Muscle of leg (tissue), 16 donors: ENCODE measurements at places on chromosomes 6 and 20. TPM values are rescaled to one million over a fixed set of nuclear protein-coding genes. Genes with fewer than 3 reads are reported as not detected.
A peak's percentile ranks its signal among the peaks of the same experiment; 100 is the strongest.

- no peak overlapping the region for H3K27ac ChIP-seq
- H3K4me1 ChIP-seq, result no peaks in the 10 kb centered on the region
- no peaks in the 10 kb centered on the region for H3K36me3 ChIP-seq
- no peaks in the 10 kb centered on the region for H3K27me3 ChIP-seq
- no peak for DNase-seq
Observed at GRCh38 chr6:62013719-62014118, 272.3 kb downstream of the KHDRBS2 start.

DNA sequence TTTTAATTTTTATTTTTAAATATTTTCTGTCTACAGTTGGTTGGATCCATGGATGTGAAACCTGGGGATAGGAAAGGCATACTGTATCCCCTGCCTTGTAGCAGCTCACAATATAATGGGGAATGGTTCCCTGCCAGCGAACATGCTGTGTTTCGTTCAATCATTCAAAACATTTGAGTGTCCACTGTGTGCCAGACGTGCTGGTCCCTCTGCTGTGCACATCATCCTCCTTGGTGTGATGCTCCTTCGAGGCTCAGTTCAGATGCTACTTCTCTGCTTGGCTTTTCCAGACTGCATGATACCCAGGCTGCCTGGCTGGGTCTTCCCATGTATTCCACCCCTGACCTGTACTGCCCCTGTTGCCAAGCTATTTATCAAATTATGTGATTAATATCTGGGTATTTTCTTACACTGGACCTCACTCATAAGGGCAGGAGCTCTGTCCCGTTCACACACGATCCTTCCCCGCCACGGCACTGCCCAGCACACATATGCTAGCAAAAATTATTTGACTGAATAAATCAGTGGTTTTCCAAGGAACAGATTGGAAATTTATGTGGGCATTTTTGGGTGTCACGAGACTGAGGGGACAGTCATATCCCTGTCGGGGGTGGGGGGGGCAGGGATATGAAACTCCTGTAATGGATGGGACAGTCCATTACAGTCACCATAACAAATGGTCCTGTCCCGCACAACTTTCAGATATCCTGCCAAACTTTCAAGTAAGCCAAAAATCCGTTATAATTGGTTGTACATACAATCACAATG, 4.9 kb downstream of the SDCBP2 start:
- H3K4me3 ChIP-seq, result no peak overlapping the region
- H3K4me1 ChIP-seq, result peaks cover 32% of the 10 kb centered on the region
- H3K36me3 ChIP-seq, result peaks cover 2% of the 10 kb centered on the region
- no peaks in the 10 kb centered on the region for H3K27me3 ChIP-seq
- no peak for DNase-seq

DNA sequence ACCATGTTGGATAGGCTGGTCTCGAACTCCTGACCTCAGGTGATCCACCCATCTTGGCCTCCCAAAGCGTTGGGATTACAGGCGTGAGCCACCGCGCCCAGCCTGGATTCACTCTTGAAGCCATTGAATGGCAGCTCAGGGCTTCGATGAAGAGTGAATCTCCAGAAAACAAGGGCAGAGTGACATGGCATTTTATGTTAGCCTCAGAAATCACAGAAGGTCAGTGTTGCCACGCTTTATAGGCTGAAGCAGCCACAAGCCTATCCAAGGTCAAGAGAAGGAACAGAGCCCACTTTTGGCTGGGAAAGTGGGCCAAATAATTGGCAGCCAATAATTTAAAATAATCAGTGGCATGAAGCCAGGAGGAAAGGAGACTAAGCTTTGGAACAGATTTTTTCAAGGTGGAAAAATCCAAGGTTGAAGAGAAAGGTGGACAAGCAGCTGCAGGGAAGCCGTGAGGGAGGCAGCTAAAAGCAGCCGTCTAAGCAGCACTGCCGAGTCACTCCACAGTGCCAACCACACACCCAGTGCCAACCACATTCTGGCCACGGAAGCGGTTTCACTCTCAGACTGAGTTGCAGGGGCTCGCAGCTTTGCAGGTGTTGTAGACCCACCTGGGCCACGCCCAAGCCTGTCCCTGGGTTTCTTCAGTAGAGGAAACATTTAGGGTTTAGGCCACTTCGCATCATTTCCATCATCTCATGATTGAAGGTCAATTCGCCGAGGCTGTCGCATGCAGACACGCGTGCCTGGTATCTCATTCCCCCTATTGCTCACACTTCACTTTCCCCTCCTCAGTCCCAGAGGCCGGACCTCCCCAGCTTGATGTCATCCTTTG, 17.4 kb upstream of the AVP start:
- H3K4me3 ChIP-seq, result no peak overlapping the region
- H3K36me3 ChIP-seq, result peaks cover 2% of the 10 kb centered on the region
- no peak overlapping the region for H3K27ac ChIP-seq
- peaks cover 2% of the 10 kb centered on the region for H3K4me1 ChIP-seq
- no peaks in the 10 kb centered on the region for H3K27me3 ChIP-seq

DNA sequence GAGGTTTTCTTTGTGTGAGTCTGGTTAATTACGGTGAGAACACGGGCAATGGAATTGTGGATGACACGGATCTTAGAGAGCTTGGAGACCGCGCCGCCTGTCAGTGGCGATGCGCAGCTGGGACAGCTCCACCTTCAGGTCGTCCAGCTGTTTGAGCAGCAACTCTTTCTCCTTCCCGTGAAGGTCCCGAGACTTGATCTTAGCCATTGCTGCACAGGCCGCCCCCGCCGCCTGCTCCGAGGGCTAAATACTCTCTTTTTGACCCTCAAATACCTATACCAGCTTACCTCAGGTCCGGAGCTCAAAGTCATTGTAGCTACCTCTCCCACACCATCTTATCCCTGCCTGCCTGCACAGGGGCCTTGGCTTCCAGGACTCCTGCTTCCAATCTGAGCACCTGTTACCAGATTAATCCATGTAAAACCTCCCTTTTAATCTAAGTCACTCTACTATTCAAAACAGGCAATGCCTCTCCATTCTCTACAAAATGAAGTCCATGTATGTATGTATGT, 100.2 kb downstream of the PREP start:
- peaks cover 21% of the 10 kb centered on the region for H3K4me1 ChIP-seq
- no peaks in the 10 kb centered on the region for H3K27me3 ChIP-seq
- peak overlapping the region; percentile 79 for H3K27ac ChIP-seq
- H3K36me3 ChIP-seq, result peaks cover 17% of the 10 kb centered on the region
- peak; percentile 29 for DNase-seq

DNA sequence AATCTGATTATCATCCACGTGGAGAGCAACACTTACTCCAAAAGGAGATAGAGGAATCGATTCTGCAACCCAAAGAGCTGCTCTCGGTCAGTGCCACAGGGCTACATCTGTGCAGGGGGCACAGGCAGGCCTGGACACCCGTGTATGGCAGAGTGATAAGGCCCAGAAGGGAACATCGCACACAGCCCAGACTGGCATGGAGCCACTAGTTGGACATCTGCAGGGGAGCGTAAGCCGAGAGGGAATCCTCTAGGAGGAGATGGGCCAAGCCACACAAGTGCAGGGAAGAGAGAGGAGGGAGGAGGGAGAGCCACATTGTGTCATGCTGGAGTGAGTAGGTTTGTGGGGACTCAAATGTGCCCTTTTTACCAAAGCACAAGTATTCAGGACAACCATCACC, 50.4 kb upstream of the ENTPD6 start:
- peaks cover 49% of the 10 kb centered on the region for H3K27me3 ChIP-seq
- H3K36me3 ChIP-seq, result no peaks in the 10 kb centered on the region
- no peak overlapping the region for H3K27ac ChIP-seq
- H3K4me1 ChIP-seq, result peaks cover 16% of the 10 kb centered on the region

DNA sequence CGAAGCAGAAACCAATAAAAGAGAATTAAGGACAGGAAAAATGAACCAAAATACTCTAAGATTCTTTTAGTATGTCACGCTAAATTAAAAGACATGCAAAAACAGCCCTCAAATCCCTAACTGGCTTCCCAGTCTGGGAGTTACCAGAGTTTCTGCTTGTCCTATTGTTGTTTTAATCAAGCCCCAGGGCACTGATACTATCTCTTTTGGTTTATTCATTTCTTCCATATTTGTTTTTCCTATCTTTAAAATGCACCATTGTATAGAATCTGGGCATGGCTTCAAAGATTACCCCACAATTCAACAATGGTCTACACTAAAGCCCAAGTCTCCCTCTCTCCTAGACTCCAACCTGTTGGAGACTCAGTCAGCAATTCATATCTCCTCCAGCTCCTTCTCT, 169.1 kb downstream of the MYLK4 start:
- no peaks in the 10 kb centered on the region for H3K4me1 ChIP-seq
- H3K27ac ChIP-seq, result no peak overlapping the region
- H3K4me3 ChIP-seq, result no peak overlapping the region
- H3K27me3 ChIP-seq, result no peaks in the 10 kb centered on the region
- DNase-seq, result no peak

- no peaks in the 10 kb centered on the region for H3K27me3 ChIP-seq
- H3K36me3 ChIP-seq, result no peaks in the 10 kb centered on the region
- H3K4me1 ChIP-seq, result no peaks in the 10 kb centered on the region
- DNase-seq, result no peak
Observed at GRCh38 chr6:108442770-108443520, 117.8 kb upstream of the FOXO3 start.

GRCh38 chr20:46240065-46240464, 68.2 kb downstream of the CDH22 start:
- no peaks in the 10 kb centered on the region for H3K4me1 ChIP-seq
- no peaks in the 10 kb centered on the region for H3K36me3 ChIP-seq
- H3K27me3 ChIP-seq, result peaks cover 34% of the 10 kb centered on the region
- H3K4me3 ChIP-seq, result no peak overlapping the region

GRCh38 chr6:69202768-69203167, 567.7 kb downstream of the ADGRB3 start:
- DNase-seq, result peak; percentile 62
- H3K27ac ChIP-seq, result no peak overlapping the region
- no peak overlapping the region for H3K4me3 ChIP-seq
- H3K27me3 ChIP-seq, result no peaks in the 10 kb centered on the region

- no peak overlapping the region for H3K27ac ChIP-seq
- no peak for DNase-seq
- no peaks in the 10 kb centered on the region for H3K36me3 ChIP-seq
- H3K4me1 ChIP-seq, result peaks cover 1% of the 10 kb centered on the region
Observed at GRCh38 chr6:1761477-1761877, 151.8 kb downstream of the FOXC1 start.

DNA sequence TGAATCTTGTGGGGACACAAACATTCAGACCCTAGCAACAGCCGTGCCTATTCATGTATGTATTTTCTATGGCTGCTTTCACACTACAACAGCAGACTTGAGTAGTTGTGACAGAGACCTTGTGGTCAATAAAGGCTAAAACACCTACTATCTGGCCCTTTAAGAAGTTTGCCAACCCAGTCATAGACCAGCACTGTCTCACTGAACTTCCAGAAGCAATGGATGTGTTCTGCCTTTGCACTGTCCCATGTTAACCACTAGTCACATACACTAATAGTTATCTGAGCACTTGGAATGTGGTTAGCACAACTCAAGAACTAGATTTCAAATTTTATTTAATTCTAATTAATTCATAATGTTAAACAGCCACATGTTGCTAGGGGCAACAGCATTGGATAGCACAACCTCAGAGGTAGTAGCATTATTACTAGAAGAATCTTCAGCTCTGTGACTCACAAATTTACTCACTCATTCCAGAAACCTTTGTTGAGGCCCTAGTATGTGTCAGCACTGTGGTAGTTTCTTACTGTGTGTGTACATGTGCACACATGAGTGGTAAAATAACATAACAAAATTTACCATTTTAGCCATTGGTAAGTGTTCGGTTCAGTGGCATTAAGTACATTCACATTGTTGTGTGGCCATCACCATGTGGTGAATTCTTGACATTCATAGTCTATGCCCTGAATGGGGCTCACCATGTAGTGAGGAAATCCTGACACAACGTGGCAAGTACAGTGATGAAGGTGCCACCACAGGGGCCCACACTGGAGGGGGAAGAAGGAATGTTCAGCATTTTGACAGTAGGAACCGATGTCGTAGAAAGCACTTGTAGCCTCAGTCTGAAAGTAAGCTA, 107.3 kb downstream of the CEP57L1 start:
- DNase-seq, result no peak
- no peaks in the 10 kb centered on the region for H3K27me3 ChIP-seq
- H3K4me3 ChIP-seq, result no peak overlapping the region

GRCh38 chr20:46875059-46875458, 19.6 kb upstream of the EYA2 start:
- H3K36me3 ChIP-seq, result no peaks in the 10 kb centered on the region
- no peak for DNase-seq
- H3K4me1 ChIP-seq, result no peaks in the 10 kb centered on the region
- peaks cover 5% of the 10 kb centered on the region for H3K27me3 ChIP-seq
- H3K27ac ChIP-seq, result no peak overlapping the region

GRCh38 chr6:151869787-151870186, 62.3 kb downstream of the ESR1 start:
- H3K4me1 ChIP-seq, result no peaks in the 10 kb centered on the region
- H3K27me3 ChIP-seq, result no peaks in the 10 kb centered on the region
- no peak overlapping the region for H3K27ac ChIP-seq
- no peaks in the 10 kb centered on the region for H3K36me3 ChIP-seq

GRCh38 chr20:57991211-57991881, 237.1 kb downstream of the ANKRD60 start:
- no peak overlapping the region for H3K4me3 ChIP-seq
- H3K27ac ChIP-seq, result no peak overlapping the region
- peaks cover 31% of the 10 kb centered on the region for H3K4me1 ChIP-seq
- no peaks in the 10 kb centered on the region for H3K36me3 ChIP-seq
- H3K27me3 ChIP-seq, result peaks cover 12% of the 10 kb centered on the region

- H3K27ac ChIP-seq, result peak overlapping the region; percentile 76
- peaks cover 51% of the 10 kb centered on the region for H3K27me3 ChIP-seq
- H3K4me1 ChIP-seq, result peaks cover 54% of the 10 kb centered on the region
- H3K4me3 ChIP-seq, result peak overlapping the region; percentile 32
- peak; percentile 77 for DNase-seq
Observed at GRCh38 chr6:44002593-44003344, 124.5 kb downstream of the MRPL14 start.

DNA sequence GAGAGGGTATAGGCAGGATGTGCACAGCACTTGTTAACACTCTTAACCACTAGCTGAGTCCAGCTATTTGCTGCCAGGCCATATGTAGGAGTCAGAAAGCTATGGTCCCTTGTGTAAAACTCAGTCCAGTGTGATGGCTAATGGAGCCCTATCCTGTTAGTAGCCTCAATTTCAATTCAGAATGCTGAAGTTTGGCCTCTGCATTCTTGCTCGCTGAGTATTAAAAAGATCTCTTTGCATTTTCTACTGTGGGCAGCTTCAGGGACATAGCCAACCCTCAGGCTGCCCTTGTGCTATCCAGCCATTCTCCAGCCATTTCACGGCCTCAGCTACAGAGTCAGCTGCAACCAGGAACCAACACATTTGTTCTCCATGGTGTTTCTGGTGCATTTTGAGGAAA, 92.5 kb downstream of the SPTLC3 start:
- no peak overlapping the region for H3K27ac ChIP-seq
- no peaks in the 10 kb centered on the region for H3K36me3 ChIP-seq
- DNase-seq, result no peak
- no peaks in the 10 kb centered on the region for H3K4me1 ChIP-seq
- no peaks in the 10 kb centered on the region for H3K27me3 ChIP-seq

GRCh38 chr6:159085396-159085895, 40.7 kb upstream of the TAGAP start:
- H3K4me3 ChIP-seq, result no peak overlapping the region
- no peaks in the 10 kb centered on the region for H3K36me3 ChIP-seq
- no peaks in the 10 kb centered on the region for H3K27me3 ChIP-seq
- H3K4me1 ChIP-seq, result peaks cover 2% of the 10 kb centered on the region

- peak overlapping the region; percentile 23 for H3K27ac ChIP-seq
- peak; percentile 66 for DNase-seq
- no peaks in the 10 kb centered on the region for H3K36me3 ChIP-seq
- peaks cover 10% of the 10 kb centered on the region for H3K4me1 ChIP-seq
- no peaks in the 10 kb centered on the region for H3K27me3 ChIP-seq
Observed at GRCh38 chr6:127462376-127462775, 3.2 kb upstream of the KIAA0408 start.

Gene HLA-DOB
- 0.09 TPM for total RNA-seq

Gene PRSS16
- total RNA-seq, result 0.09 TPM

Gene RTN4IP1
- 6.6 TPM for total RNA-seq

Gene TENT5A
- total RNA-seq, result 23.1 TPM

Gene DDO
- 0.49 TPM for total RNA-seq
